Stimulated activated CD8-positive, alpha-beta memory T cell treated with anti-CD3 and anti-CD28 coated beads, Interleukin-15, amount 100 ng/mL, for 48 hours (primary cell): ENCODE measurements at places on chromosomes 1 and 21.

- DNase-seq, result peak; percentile 45
Observed at GRCh38 chr1:54800899-54801759, at the start of gene TTC22. TSS of gene TTC22 (minus strand) at chr1:54801323. CDS start at chr1:54801163, 160 bp downstream.

- no peak for DNase-seq
Observed at GRCh38 chr1:100955322-100955721, 59.4 kb downstream of the SLC30A7 start.

- no peak for DNase-seq
Observed at GRCh38 chr1:209741193-209741592, 14.7 kb upstream of the TRAF3IP3 start.

DNA sequence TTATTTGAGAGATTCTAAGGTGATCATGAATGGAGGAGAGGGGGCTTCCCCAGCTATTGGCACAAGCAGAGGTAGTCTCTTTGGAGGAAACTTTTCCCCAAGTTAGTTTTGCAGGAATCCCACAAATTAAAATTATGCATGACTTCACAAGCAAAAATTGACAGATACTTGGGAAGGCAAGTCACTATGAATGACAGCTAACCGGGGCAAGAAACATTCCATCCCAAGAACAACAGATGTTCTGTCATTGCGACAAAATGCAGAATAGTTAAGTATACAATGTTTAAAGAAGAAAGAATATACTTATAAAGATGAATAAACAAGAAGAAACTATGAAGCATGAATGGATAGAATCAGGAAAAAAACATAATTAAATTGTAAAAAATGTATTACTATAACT is 27.1 kb upstream of the SIM2 start:
- DNase-seq, result no peak
